Fibroblast of villous mesenchyme (primary cell): ENCODE measurements at places on chromosomes 6 and 20. TPM values are rescaled to one million over a fixed set of nuclear protein-coding genes. Genes with fewer than 3 reads are reported as not detected.
A peak's percentile ranks its signal among the peaks of the same experiment; 100 is the strongest.

DNA sequence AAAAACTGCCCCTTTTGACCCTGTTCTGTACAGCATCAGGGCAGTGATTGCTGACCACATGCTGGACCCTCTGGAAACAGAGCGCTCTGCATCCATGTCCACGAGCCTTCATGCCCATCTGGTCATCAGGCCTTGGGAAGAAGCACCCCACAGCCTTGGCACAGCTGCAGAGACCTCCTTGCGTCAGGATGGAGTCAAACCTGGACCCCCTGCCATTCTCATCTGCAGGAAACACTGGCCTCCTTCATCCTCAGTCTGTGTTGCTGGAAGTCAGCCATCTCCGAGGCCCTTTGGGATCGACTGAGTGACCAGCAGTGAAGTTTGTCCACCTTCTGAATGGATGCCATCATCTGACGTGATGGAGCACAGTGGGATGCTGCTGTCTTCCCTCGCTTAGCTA lies 2138.3 kb upstream of the DEFB115 start:
- DNase-seq = no peak

GRCh38 chr6:35601331-35602132 lies 87.2 kb downstream of the FKBP5 start:
- DNase-seq = peak; percentile 98

DNA sequence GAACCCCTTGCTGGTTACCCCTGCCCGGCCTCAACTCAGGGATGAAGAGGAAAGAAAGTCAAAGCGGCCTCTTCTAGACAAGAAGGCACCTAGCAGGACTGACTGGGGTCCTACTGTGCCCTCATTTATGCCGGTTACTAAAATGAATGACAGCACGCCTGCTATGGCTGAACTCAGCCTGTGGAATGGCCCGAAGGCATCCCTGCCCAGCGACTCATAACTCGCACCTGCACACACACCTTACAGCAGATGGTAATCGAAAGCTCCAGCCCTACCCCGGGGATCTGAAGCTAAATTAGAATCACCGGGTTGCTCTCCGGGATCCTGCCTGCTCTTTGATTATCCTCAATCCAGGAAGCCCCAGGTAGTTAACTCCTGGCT lies 747 bp upstream of the TXNDC5 start:
- DNase-seq = no peak

GRCh38 chr6:14747881-14748520 lies 497.9 kb upstream of the JARID2 start:
- peak; percentile 43 for DNase-seq

- DNase-seq = no peak
Measured at GRCh38 chr6:106160189-106160588, 74.1 kb downstream of the PRDM1 start.

DNA sequence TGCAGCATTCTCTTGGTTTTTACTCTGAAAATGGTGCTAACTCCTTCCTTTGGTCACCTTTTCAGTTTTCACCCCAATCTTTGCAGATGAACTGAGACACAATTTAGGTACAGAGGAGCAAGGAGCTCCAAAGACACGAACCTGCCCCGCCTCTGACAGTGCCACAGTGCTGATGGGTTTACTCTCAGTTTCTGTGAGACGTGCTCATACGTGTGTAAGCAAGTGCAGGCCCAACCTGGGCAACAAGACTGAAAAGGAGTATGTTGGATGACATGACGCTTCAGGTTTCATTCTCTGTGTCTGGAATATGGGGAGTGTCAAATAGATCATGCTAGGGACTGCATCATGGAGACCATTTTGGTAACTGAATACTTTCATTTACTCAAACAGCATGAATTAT lies 334.3 kb upstream of the QKI start:
- no peak for DNase-seq

GRCh38 chr20:47778398-47779354 lies 6.6 kb downstream of the SULF2 start:
- no peak for DNase-seq

DNA sequence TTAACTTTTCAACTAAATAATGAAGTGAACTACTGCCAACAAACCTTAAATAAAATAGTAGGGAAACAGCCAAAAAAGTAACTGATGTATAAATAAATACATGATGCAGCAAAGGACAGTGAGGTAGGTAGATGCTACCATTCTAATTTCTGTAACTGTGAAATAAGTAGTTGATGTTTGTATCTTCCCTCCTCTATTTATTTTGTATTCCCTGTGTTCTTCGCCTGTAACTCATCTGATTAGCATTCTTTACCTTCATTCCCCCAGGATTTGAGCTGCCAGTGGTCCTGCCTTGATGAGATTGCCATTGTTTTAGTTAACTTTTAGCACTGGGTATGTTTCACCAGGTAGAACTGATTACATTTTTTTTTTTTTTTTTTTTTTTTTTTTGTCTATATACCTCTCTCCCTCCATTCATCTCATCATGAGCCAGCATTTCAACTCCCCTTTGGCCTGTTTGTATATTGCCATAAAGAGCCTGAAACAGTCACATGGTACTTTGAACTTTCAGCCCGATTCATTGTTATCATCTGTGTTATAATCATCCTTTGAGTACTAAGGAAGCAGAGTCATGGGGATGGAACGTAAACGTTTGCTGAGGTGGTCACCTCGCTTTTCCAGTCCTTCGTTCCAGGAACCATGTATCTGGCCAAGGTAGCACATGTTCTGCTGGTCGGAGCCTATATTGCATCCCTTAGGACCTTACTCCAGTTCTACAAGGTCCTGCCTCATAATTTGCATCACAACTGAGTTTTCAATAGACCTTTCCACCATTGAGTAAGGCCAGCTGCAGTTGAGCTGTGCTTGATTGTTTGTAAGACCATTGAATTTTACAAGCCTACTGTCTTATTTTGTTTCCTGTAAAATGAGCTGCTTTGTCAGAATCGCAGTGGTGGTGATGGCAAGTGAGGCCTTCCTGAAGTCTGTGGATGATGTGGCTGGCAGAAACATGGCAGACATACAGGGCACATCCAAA lies 107.6 kb downstream of the JAG1 start:
- DNase-seq = no peak

- no peak for DNase-seq
Measured at GRCh38 chr20:58791286-58791685, 59.4 kb downstream of the GNAS-AS1 start.

GRCh38 chr6:151690768-151691562 lies 116.5 kb upstream of the ESR1 start:
- peak; percentile 83 for DNase-seq

GRCh38 chr6:133392015-133392414 lies 150.9 kb downstream of the EYA4 start:
- no peak for DNase-seq

DNA sequence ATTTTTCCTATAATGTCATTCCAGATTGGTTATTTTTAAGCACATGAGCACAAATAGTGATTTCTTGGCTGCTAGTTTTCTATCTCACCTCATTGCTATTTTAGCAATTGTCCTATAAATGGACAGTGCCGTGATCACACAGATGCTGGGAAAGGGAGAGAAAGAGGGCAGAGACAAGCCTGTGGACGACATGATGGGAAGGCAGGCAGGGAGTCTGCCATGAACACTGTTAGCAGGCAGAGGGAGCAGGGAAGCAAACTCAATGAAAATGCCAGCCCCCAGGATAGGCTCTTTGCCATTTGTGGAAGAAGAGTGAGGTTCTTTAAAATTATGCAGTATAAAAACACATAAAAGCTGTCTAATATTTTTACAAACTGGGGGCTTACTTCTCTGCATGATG lies 96.8 kb downstream of the ADTRP start:
- no peak for DNase-seq

DNA sequence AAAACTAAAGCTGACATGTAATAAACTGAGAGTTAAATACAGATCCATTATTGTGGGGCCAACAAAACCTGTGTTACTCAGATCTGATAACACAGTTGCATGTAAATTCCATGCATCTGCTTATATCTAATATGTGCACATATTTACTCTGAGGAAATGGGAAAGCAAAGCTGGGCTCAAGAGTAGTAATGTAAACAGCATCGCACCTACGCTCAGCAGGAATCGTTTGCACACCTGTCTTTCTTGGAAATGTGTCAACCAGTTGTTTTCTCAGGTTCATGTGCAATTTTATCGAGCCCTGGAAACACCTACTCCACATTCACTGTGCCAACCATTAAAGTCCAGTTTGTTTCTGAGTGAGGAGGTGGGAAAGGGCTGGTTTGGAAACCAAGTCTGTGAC lies 80.3 kb upstream of the CNKSR3 start:
- DNase-seq = no peak

DNA sequence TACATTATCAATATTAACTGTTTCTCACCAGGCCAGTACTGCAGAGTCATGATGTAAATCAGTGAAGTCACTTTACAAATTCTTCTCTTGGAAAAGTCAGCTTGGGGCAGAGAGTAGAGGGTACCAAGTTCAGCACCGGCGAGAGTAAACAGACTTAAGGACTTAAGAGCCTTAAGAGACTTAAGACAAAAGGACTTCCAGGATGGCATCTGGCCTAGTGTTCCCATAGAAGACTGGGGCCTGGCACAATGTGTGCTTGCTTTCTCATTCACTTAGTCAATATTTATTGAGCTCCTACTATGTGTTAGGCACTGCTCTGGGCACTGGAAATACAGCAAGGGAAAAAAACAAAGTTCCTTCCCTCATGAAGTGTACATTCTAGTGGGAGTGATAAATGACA lies 1.4 kb upstream of the SNPH start:
- DNase-seq = no peak

GRCh38 chr20:10369723-10370090 lies 64.3 kb downstream of the MKKS start:
- peak; percentile 24 for DNase-seq

DNA sequence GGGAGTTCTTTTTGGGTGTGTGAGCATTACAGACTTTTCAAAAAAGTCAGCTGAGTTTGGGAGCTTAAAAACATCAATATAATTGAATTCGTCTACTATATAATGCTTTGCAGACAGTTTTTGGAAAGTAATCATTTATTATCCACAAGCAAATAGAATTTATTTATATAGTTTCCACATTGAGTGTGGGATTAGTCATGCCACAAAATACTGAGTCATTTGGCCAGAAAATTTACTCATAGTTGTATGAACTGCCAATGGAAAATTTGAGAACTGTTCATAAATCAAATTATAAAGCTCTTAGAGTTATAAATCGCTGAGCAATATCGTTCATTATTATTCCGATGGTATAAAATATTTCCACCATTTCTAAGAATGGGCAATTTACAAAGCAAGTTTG lies 5.0 kb downstream of the BEND6 start:
- peak; percentile 39 for DNase-seq

GRCh38 chr20:14709439-14709838 lies 372.0 kb upstream of the FLRT3 start:
- no peak for DNase-seq

DNA sequence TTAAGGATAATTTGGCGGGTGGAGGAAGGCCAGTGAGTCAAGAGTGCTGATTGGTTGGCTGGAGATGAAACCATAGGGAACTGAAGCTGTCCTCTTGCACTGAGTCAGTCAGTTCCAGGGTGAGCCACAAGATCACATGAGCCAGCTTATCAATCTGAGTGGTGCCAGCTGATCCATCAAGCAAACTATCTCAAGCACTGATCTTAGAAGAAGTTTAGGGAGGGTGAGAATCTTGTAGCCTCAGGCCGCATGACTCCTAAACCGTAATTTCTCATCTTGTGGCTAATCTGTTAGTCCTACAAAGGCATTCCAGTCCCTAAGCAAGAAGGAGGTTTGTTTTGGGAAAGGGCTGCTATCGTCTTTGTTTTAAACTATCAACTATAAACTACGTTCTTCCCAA lies 954.3 kb downstream of the KIF16B start:
- DNase-seq = no peak

DNA sequence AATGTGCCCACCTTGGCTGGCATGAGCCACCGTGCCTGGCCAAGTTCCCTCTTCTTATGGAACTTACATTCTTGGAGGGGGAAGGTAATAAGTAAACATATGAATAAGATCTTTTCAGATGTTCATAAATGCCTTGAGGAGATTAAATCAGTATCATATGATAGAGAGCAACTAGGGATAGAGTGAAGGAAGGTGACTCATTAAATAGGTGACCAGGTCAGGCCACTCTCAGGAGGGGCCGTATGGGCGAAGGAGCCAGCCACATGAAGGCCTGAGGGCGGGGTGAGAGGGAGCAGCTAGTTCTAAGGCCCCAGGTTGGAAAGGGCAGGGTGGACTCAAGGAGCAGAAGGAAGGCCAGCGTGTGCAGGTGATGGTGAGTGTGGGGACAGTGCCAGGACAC lies 91.1 kb downstream of the UST start:
- no peak for DNase-seq

DNA sequence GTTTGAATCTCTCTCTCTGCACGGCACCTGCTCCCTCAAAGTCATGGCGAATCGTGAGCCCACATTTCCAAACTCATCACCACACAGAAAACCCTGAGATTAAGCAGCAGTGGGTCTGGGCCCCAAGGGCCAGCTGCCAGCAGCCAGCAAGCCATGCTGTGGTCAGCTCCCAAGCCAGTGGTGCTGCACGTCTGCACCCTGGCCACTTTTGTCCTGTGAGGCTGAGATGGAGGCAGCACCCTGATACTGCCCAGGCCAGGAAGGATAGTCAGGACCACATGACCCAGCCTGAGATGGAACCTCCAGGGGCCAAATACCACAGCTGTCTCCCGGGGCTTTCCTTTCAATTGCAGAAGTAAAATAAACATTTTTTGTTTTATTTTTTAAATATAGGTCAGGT lies 93.9 kb downstream of the PRND start:
- no peak for DNase-seq

DNA sequence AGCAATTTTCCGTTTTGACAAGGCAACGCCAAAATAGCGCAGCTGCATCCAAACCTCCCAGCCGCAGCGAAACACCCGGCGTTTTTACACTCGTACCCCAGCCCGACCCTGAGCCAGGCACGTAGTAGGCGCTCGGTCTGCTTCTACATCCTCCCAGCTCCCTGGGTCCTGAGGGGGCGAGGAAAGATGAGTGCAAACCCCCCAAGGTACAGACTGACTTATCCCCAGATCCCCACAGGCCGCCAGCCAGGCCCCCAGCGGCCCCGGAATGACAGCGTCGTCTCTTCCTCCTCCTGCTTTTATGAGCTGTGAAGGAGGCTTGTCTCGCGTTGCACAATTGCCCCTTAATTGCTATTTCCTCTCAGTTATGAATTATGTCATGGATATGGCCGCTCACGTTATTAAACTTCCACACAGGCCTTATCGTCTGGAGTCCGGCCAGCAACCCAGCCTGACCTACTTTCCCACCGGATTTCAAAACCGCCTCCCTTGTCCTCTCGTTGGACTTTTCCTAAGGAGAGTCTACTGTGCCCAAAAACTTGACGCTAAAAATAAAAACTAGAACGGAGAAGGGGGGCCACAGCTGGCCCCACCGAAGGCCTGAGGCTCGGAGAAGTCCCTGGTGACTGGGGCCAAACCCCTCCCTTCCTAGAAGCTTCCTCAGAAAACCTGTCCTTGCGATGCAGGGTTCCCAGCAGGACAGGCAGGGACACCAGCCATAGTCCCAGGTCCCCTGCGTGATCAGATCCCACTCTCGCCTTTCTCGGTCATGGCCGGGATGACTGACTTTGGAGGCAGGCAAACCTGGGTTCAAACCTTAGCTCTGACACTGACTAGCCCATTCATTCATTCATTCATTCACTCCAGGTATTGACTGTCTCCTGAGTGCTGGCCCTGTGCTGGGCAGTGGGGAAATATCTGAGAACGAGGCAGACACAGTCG lies 130.9 kb upstream of the PTPN1 start:
- peak; percentile 100 for DNase-seq

TNFRSF6B gene
- total RNA-seq = 31.5 and 44.5 TPM in 2 replicates

SLC22A2 gene
- total RNA-seq = under 0.01 TPM in 2 replicates

NFKBIL1 gene
- 12.5 and 20.3 TPM in 2 replicates for total RNA-seq

RRBP1 gene
- total RNA-seq = 123 and 136 TPM in 2 replicates

HRH3 gene
- not detected in 2 replicates for total RNA-seq

HLA-DRB1 gene
- total RNA-seq = not detected in 2 replicates

MTO1 gene
- total RNA-seq = 42.8 and 59.2 TPM in 2 replicates

GMPR gene
- 4.7 and 7.1 TPM in 2 replicates for total RNA-seq

RGL2 gene
- 13.0 and 23.2 TPM in 2 replicates for total RNA-seq

GSTA5 gene
- total RNA-seq = not detected in 2 replicates
